CD4-positive, alpha-beta T cell treated with Interleukin-15 for 4 hours (primary cell): ENCODE measurements at places on chromosomes 12 and 14.

DNA sequence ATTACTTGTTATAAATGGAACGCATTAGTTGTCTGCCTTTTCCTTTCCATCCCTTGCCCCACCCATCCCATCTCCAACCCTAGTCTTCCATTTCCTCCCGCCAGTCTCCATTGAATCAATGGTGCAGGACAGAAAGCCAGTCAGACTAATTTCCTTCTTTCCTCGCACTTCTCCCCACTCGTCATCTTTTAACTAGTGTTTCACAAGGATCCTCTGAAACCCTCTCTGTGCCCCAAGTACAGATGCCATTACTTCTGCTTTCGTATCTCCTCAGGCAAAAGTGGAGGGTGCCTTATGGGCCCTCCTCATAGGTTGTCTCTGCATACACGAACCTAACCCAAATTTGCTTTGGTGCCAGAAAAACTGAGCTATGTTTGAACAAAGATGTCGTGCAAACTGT lies 4.2 kb downstream of the DAZAP2 start:
- DNase-seq = no peak

GRCh38 chr12:105930557-105931503 lies 207.9 kb downstream of the NUAK1 start:
- no peak for DNase-seq

DNA sequence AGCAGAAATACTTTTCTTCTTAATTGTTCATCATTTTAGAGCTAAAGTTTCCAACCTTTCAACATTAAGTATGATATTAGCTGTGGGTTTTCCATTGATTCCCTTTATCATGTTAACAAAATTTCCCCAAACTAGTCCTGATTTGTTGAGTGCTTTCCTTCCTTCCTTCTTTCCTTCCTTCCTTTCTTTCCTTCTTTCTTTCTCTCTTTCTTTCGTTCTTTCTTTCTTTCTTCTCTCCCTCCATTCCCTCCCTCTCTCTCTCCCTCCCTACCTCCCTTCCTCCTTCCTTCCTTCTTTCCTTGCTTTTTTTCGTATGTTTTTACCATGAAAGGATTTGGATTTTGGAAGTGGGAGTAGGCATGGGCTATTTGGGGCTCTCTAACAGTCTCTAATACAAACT lies 133.5 kb downstream of the LMNTD1 start:
- DNase-seq = no peak

- no peak for DNase-seq
Measured at GRCh38 chr12:68667896-68668295, 18.9 kb upstream of the NUP107 start.

DNA sequence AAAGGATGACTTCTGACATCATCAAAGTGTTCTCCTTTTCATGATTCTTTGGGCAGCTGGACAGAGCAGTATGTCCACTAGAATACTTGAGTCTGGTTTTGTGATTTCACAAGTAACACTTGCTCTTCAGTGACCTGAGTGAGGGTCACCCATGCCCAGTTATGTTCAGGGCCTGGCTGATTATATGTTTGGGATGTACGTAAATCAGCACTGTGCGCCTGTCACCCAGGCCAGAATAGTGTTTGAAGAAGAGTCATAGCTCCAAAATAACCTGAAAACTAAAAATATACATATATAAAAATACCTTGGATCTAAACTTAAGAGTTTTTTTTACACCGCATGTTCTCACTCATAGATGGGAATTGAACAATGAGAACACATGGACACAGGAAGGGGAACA lies 3.8 kb downstream of the BICD1 start:
- DNase-seq = no peak
